ENCODE measurements at places on chromosomes 11 and 22. TPM values are rescaled to one million over a fixed set of nuclear protein-coding genes. Genes with fewer than 3 reads are reported as not detected.

The ELFN2 gene
- total RNA-seq = 6.8 TPM

The DYNC2H1 gene
- total RNA-seq = 5.3 TPM

The GLB1L2 gene
- total RNA-seq = 2.2 TPM

The SELENOO gene
- 20.0 TPM for total RNA-seq

The TRIM21 gene
- 23.2 TPM for total RNA-seq

The CDCA5 gene
- total RNA-seq = 57.4 TPM

The TMPRSS13 gene
- total RNA-seq = not detected

The FGF4 gene
- not detected for total RNA-seq

The OR51E2 gene
- not detected for total RNA-seq

Measured in A549 treated with Mapracorat at 1 μM for 4 hours (cell line).